ENCODE measurements at places on chromosomes 12 and 14.
A peak's percentile ranks its signal among the peaks of the same experiment; 100 is the strongest.

- no peak for DNase-seq
Observed at GRCh38 chr14:28744126-28744525, 22.5 kb upstream of the FOXG1 start.

GRCh38 chr12:106051853-106052531 lies 86.8 kb downstream of the NUAK1 start:
- DNase-seq: peak; percentile 58

GRCh38 chr12:109818905-109819500 lies 14.2 kb downstream of the TRPV4 start:
- no peak for DNase-seq

DNA sequence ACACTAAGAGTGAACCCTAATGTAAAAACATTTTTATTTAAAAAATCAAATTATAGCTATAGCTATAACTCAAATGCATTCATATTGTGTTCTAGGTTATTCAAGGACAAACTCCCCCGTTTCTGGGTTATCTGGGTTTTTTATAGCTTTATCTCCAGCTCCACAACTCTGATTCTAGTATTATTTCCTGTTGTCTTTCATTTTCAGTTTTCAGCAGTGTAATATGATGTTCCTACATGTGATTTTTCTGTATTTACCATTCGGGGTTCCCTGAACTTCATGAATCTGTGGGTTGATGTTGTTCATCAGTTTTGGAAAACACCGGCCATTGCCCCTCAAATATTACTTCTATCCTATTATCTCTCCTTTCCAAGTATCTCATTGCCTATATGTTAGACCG lies 221.9 kb upstream of the FOXN3 start:
- DNase-seq: no peak

- DNase-seq: no peak
Observed at GRCh38 chr14:72894323-72894622, 372 bp upstream of the DPF3 start.

DNA sequence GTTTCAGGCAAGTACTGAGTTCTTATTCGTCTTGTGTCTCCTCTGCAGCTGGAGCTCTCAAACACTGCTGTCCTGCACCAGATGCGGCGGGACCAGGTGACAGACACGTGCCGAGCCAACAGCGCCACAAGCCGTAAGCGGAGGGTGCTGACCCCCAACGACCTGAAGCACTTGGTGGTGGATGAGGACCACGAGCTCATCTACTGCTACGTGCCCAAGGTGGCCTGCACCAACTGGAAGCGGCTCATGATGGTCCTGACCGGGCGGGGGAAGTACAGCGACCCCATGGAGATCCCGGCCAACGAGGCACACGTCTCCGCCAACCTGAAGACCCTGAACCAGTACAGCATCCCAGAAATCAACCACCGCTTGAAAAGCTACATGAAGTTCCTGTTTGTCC lies 201.2 kb downstream of the SLC41A2 start:
- DNase-seq: no peak

DNA sequence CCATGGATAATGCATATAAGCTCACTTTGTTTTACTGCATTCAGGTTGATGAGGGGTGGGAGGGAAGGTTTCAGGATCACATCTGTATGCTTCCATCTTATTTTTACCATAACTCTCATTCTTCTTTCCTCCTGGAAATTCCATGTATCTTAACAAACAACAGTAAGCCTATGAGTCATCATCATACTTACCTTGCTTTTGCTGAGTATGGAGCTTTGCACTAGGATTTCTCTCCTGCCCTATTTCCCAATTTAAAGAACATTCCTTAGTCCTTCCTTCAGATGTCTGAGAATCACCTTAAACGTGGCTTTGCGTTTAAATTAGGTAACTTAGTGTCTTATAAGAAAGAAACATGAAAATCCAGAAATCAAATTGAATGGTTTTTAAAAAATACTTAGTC lies 1.6 kb upstream of the CLEC14A start:
- no peak for DNase-seq

GRCh38 chr12:65946821-65947220 lies 122.5 kb downstream of the HMGA2 start:
- no peak for DNase-seq

DNA sequence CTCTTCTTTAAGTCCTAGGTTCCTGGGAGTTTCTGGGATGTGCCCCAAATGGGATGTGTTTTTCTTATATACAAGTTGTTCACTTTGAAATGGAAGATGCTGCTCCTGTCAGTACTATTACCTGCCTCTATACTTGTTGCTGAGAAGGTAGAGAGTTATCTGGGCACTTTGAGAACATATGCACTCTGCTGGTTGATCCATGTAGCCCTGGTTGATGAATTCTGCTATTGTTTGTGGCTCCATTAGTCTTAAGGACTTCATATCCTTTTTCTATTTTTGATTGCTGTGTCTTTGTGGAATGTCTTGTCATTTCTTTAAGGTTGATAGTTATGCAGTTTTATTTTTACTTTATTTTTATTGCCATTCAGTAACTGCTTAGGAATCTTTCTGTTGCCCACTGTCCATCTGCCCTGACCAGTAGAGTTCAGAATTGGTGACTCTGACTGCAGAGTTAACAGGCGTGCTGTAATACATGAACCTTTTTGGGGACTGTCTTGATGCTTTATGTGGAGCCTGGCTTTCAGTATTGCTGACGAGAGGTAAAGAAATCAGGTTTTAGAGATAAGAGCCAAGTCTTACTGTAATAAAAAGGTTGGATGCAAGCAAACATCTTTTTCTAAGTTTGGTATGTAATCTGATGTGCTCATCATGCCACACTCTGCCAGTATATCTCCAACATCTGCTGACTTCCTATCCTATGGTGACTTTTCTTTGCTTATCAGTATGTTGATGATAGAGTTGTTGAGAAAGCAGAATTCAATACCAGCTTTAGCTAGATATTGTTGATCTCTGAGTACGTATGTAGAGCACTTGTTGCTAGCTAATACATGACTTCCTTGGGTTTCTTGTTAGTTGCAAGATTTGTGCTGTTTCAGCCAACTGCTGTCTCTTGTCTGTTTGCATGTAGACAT lies 1.6 kb downstream of the GMPR2 start:
- DNase-seq: no peak

DNA sequence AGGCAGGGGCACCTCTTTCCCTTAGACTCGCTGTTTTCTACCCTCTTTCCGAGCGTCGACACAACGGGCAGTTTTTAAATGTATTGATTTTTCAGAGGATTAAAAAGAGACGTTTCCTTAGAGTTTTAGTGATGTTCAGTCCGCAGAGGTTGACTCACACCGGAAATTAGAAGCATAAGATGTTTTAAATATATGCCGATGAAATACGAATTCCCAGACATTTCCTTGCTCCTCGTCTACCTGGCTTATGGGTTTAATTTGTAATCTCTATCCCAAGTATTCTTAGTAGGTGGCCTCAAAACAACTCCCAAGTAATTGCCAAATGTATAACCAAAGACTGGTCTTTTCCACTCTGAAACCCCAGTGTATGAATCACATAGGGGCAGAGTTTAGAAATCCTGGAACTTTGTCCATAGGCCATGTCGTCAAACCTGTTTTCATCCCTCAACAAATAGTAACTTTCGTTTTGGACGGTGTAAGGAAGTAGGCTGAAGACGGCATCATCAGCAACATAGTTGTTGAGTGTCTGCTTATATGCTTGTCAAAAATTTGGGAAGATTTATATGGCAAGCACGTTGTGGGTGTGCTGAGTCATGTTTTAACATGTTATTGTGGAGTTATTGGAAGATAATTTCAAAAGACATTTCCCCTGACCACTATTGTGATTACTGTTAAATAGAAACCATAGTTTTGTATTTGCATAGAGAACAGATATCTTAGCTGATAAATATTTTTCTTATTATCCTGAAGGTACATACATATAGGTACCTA lies 824 bp downstream of the TBK1 start:
- DNase-seq: peak; percentile 56

GRCh38 chr14:67385618-67386017 lies 25.5 kb downstream of the EIF2S1 start:
- no peak for DNase-seq

GRCh38 chr12:5665615-5666014 lies 233.7 kb downstream of the NTF3 start:
- DNase-seq: peak; percentile 62

DNA sequence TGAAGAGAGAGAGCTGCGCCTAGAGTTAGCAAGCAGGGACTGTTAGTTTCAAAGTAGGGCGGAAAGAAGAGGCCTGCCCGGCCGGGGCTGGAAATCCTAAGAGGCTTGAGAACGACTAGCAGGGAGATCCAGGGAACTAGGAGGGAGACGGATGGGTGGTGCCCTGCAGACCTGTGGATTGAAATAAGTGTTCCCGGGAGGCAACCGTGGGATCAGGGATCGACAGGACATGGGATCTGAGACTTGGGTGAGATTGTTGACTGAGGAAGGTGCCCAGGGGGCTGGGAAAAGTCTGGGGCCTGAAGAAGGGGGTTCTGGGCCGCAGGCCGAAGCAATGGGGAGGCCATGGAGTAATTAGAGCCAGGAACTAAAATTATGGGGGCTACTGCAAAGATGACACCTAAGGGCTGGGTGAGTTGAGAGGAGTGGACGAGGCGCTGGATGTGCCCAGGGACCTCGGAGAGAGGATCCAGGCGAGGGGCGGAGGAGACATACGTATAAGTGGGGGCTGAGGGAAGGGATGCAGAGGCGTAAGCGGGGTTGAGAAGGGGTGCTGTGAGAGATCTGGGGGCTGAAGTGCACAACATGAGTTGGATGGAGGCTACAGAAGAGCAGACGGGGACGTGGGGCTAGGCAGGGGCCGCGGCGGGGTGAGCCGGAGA lies 635 bp downstream of the LTA4H start:
- DNase-seq: no peak

GRCh38 chr14:23125011-23125410 lies 6.0 kb upstream of the CEBPE start:
- DNase-seq: no peak

- DNase-seq: no peak
Observed at GRCh38 chr12:98280621-98281020, 234.8 kb upstream of the TMPO start.

GRCh38 chr14:55451950-55452349 lies 11.5 kb upstream of the TBPL2 start:
- no peak for DNase-seq

- no peak for DNase-seq
Observed at GRCh38 chr12:27828196-27828595, 48.2 kb upstream of the MANSC4 start.

DNA sequence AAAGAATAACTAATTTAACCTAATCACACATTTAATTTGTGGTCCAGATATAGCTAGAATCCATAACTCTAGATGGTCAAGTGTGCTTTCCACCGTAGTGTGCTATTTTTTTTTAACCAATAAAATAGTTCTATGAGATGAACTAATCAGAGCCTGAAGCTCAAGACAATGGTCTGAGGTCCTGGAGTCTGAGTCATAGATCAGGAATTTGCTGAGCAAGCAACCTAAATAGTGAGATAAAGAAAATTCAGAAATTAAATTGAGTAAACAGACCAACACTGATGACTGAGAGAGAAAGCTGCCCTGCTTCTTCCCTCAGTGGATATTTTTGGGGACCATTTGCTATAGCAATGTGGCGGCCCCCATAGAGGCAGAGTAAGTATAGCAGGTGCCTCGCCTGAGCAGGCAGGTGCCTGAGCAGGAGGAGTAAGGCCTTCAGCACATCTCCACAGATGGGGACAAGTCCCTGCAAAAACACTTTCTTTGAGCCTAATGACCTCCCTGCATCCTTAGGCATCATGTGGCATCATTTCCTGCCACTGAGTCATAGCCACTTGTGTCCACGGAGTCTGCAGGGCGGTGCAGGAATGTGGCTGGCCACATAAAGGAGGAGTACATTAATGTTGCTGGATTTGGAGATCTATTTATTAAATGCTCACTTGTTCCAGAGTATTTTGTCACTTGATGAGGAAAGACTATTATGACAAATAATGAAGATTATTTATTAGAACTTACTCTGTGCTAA lies 13.9 kb upstream of the CLEC4E start:
- no peak for DNase-seq

DNA sequence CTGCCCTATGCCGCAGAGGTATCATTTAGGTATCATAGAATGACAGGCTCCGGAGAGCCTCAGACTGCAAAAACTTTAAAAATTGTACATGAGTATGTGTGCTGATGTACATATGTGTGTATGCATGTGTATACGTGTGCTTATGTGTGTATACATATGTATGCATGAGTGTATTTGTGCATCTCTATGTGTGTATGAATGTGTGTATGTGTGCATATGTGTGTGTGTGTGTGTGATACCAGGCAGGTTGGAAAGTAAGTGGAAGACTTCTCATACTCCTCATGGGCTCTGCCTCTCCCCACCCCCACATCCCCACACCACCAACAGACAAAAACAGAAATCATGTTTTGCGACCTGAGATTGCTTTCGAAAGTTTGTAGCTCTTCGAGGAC lies 621 bp upstream of the TMEM117 start:
- peak; percentile 4 for DNase-seq

DNA sequence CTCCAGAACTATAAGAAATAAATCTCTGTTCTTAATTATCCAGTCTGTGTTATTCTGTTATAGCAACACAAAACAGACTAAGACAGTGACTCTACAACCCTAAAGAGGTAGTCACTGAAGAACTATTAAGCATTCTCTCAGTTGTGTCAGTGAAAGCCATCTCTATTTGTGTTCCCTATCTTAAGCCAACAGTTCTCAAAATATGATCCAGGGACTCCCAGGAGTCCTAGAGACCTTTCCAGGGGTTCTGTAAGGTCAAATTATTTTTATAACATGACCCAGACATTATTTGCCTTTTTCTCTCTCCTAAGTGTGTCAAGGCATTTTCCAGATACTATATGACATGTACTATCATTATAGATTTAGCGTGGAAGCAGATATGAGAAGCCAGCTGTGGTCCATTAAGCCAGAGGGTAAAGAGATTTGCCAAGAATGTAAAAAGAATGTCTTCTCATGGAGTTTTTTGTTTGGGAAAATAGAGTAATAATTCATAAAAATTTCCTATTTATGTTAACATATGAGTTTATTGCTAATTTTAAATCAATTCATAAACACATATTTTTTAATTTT lies 315.8 kb downstream of the RGS6 start:
- DNase-seq: no peak
